Suprapubic skin (tissue), 4 donors: ENCODE measurements at places on chromosomes 4 and X.

- H3K4me3 ChIP-seq, result no peak overlapping the region
- H3K4me1 ChIP-seq, result peaks cover 13% of the 10 kb centered on the region
- no peak for DNase-seq
- H3K27me3 ChIP-seq, result no peaks in the 10 kb centered on the region
- H3K36me3 ChIP-seq, result no peaks in the 10 kb centered on the region
These were observed 51.3 kb downstream of the SMAD1 start for GRCh38 chr4:145533001-145533400.

DNA sequence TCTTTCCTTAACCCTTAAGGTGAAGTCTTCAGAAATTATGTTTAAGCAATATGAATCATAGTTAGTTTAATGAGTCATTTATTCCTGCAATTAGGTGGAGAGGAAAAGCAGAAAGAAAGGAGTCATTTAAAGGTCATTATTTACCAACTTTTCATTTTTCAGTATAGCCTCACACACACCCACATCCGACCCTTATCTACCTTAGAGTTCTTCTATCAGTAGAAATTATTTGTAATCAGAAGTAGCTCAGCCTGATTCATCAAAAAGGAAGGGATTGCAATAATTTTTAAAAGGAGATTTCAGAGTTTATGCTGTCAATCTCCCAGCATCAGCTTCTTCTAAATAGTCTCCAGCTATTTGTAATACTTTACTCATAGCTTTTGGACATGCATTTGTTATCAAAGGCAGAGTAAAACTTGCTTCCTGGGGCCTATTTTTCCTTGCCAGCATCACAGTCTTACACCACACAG lies 5.9 kb downstream of the ANXA10 start:
- H3K4me3 ChIP-seq, result no peak overlapping the region
- H3K27ac ChIP-seq, result no peak overlapping the region
- H3K27me3 ChIP-seq, result no peaks in the 10 kb centered on the region
- no peaks in the 10 kb centered on the region for H3K36me3 ChIP-seq
- H3K4me1 ChIP-seq, result no peaks in the 10 kb centered on the region

GRCh38 chrX:1165535-1166196 lies 46.8 kb downstream of the CRLF2 start:
- no peak overlapping the region for H3K27ac ChIP-seq
- H3K27me3 ChIP-seq, result no peaks in the 10 kb centered on the region
- no peaks in the 10 kb centered on the region for H3K36me3 ChIP-seq
- no peak overlapping the region for H3K4me3 ChIP-seq
- H3K4me1 ChIP-seq, result peaks cover 5% of the 10 kb centered on the region

GRCh38 chrX:119266364-119266995 lies 30.4 kb downstream of the PGRMC1 start:
- H3K27me3 ChIP-seq, result no peaks in the 10 kb centered on the region
- no peak overlapping the region for H3K4me3 ChIP-seq
- no peaks in the 10 kb centered on the region for H3K4me1 ChIP-seq
- no peak overlapping the region for H3K27ac ChIP-seq

DNA sequence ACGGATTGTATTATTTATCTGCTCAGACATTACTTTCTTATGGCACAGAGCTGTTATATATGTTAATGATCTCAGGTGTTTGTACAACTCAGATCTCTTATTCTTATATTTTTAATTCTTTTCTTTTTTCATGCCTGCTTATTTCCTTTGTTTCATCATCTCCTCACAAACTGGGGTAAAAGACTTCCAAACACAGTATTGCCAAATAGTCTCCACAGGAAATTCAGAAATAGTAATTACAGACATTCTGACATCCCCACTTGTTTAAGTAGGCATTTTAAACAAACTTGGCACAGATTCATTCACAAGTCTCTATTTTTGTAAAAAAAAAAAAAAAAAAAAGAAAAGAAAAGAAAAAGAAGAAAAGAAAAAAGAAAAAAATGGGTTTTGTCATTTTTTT lies 129.7 kb upstream of the USP38 start:
- no peaks in the 10 kb centered on the region for H3K27me3 ChIP-seq
- no peaks in the 10 kb centered on the region for H3K36me3 ChIP-seq
- no peak overlapping the region for H3K27ac ChIP-seq
- DNase-seq, result no peak

GRCh38 chrX:7330971-7331746 lies 183.2 kb upstream of the PUDP start:
- H3K36me3 ChIP-seq, result no peaks in the 10 kb centered on the region
- no peak for DNase-seq
- H3K27me3 ChIP-seq, result no peaks in the 10 kb centered on the region
- peak overlapping the region; percentile 29 for H3K27ac ChIP-seq

DNA sequence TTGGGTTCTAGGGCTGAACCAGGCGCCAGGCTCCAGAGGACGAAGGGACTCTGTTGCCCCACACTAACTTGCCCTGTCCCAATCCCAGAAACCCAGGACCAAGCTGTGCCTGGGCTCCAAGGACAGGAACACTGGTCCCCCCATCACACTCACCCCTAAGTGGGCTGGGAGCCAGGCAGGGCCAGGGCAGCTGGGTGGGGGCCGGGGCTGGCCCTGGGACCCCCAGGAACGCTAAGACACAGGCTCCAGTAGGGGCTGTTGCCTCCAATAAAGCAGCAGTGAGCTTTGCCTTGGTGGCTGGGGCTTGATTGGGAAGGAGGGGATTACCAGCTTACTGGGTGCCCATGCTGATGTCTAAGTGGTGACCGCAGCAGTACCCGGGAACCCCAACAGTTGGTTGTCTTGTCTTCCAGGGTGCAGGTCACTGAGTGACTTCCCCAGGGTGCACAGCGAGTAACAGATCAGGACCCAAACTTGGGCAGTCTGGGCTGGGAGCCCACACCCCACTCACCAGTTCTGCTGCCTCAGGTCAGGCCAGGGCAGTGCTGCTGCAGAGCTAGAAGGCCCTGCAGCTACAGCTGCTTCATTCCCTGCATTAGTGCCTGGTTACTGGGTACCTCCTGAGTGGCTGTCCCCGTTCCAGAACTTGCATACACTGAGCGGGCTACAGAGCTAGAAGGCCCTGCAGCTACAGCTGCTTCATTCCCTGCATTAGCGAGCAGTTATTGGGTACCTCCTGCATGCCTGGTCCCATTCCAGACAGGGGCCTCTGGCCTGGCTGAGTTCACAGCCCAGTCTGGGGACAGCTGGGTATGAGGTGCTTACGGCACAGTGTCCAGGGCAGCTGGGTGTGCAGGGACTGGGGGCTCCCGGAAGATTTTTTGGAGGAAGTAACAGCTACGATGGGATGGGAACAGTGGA lies 9.4 kb upstream of the ADD1 start:
- no peak overlapping the region for H3K4me3 ChIP-seq
- peaks cover 70% of the 10 kb centered on the region for H3K36me3 ChIP-seq
- no peak overlapping the region for H3K27ac ChIP-seq
- H3K27me3 ChIP-seq, result no peaks in the 10 kb centered on the region

GRCh38 chr4:24973747-24974601 lies 56.8 kb downstream of the LGI2 start:
- H3K27ac ChIP-seq, result no peak overlapping the region
- no peak for DNase-seq
- H3K4me3 ChIP-seq, result no peak overlapping the region
- H3K27me3 ChIP-seq, result no peaks in the 10 kb centered on the region

- H3K27me3 ChIP-seq, result no peaks in the 10 kb centered on the region
- peaks cover 18% of the 10 kb centered on the region for H3K4me1 ChIP-seq
- H3K36me3 ChIP-seq, result no peaks in the 10 kb centered on the region
- no peak overlapping the region for H3K27ac ChIP-seq
- peak overlapping the region; percentile 33 for H3K4me3 ChIP-seq
These were observed 23.6 kb upstream of the YTHDC1 start for GRCh38 chr4:68373513-68373912.

GRCh38 chr4:48651914-48652313 lies 128.2 kb downstream of the FRYL start:
- peaks cover 37% of the 10 kb centered on the region for H3K4me1 ChIP-seq
- H3K27me3 ChIP-seq, result no peaks in the 10 kb centered on the region
- no peaks in the 10 kb centered on the region for H3K36me3 ChIP-seq
- no peak for DNase-seq
- no peak overlapping the region for H3K4me3 ChIP-seq

DNA sequence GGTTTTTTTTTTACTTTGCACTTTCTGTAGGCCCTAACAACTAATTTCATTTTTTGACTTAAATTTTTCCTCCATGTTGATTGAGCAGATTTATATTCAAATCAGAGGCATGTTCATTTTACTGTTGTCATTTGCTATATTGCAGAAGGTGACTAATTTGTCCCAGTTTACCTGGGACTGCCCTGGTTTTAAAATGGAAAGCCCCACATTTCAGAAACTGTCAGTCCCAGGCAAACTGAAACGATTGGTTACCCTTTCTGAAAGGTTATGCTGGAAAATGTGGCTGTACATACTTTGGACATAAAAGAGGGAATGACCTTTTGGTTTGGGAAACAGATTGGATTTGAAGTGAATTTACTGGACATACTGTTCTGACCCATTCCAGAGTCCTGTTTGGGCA lies 160.0 kb downstream of the SPCS3 start:
- no peak for DNase-seq
- no peaks in the 10 kb centered on the region for H3K4me1 ChIP-seq
- H3K27ac ChIP-seq, result no peak overlapping the region
- no peak overlapping the region for H3K4me3 ChIP-seq

DNA sequence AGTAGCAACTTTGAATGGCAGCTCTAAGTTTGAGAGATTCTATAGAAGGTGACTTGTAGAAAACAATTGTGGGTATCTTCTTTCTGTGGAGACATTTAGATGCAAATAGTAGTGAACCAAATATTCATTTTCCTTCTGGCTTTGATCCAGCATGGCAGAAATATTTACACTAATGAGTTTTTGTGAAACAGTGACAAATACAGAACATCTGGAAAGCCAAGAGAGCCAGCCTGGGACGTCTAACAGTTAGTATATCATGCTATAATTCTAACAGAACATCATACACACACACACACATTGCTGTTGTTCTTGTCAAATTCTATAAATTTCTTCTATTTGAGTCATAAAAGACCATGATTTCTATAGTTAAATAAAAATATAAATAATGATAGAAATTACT lies 1777.9 kb downstream of the ARAP2 start:
- H3K36me3 ChIP-seq, result no peaks in the 10 kb centered on the region
- no peak overlapping the region for H3K4me3 ChIP-seq
- H3K27me3 ChIP-seq, result no peaks in the 10 kb centered on the region
- H3K4me1 ChIP-seq, result no peaks in the 10 kb centered on the region

- H3K36me3 ChIP-seq, result no peaks in the 10 kb centered on the region
- DNase-seq, result no peak
- H3K27me3 ChIP-seq, result no peaks in the 10 kb centered on the region
- H3K27ac ChIP-seq, result no peak overlapping the region
- H3K4me1 ChIP-seq, result peaks cover 2% of the 10 kb centered on the region
- no peak overlapping the region for H3K4me3 ChIP-seq
These were observed 1295.8 kb upstream of the TENM3 start for GRCh38 chr4:180947425-180947824.

- no peaks in the 10 kb centered on the region for H3K36me3 ChIP-seq
- DNase-seq, result no peak
- H3K27ac ChIP-seq, result no peak overlapping the region
These were observed 292.9 kb downstream of the SPIN4 start for GRCh38 chrX:63058204-63058603.

GRCh38 chr4:4407299-4408131 lies 20.6 kb downstream of the NSG1 start:
- peaks cover 18% of the 10 kb centered on the region for H3K4me1 ChIP-seq
- H3K27ac ChIP-seq, result no peak overlapping the region
- no peak for DNase-seq
- peaks cover 8% of the 10 kb centered on the region for H3K36me3 ChIP-seq
- H3K27me3 ChIP-seq, result peaks cover 8% of the 10 kb centered on the region

- H3K27me3 ChIP-seq, result no peaks in the 10 kb centered on the region
- no peak overlapping the region for H3K4me3 ChIP-seq
- peaks cover 28% of the 10 kb centered on the region for H3K4me1 ChIP-seq
- DNase-seq, result no peak
These were observed 7.9 kb upstream of the PTPN13 start for GRCh38 chr4:86586160-86586572.

- H3K36me3 ChIP-seq, result no peaks in the 10 kb centered on the region
- no peak for DNase-seq
- H3K4me3 ChIP-seq, result no peak overlapping the region
- no peaks in the 10 kb centered on the region for H3K27me3 ChIP-seq
These were observed 56.6 kb upstream of the CCDC149 start for GRCh38 chr4:24969486-24969885.

DNA sequence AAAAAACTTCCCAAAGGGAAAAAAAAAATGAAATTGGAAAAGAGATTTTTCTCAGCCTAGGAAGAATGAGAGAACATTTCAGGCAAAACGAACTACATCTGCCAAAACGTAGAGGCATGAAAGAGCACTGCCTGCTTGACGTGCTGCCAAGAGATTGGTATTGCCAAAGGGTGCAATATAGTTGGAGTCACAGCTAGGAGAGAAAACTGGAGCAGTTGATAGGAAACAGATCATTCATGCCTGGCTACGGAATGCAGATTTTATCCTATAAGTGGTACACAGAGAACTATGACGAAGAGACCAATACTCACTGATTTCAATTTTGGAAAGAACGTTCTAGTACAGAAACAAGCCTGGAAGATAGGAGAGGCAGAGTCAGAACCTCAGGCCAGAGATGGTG lies 68.4 kb upstream of the IQCM start:
- H3K4me1 ChIP-seq, result peaks cover 6% of the 10 kb centered on the region
- H3K4me3 ChIP-seq, result no peak overlapping the region
- no peaks in the 10 kb centered on the region for H3K36me3 ChIP-seq
- no peaks in the 10 kb centered on the region for H3K27me3 ChIP-seq
- DNase-seq, result no peak

DNA sequence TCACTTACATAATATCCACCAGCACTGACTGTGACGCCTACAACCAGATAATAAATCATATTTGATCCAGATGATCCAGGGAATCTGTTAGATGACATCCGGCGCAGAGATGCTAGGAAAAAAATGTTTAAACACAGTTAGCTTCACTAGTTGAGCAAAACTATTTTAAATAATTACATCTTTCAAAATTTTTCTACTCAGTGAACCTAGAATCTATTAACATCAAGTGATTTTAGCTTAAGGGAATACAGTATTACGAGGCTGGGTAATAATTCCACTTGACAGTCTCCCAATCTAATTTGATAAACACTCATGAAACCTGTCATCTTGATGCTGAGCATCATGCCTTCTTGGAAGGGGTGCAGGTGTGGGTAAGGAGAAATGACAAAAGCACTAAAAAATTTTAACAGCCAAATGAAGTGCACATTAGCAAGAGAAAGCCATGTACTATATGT lies 4.7 kb downstream of the MGARP start:
- no peak overlapping the region for H3K27ac ChIP-seq
- H3K4me3 ChIP-seq, result no peak overlapping the region
- peaks cover 18% of the 10 kb centered on the region for H3K27me3 ChIP-seq
- H3K36me3 ChIP-seq, result no peaks in the 10 kb centered on the region

DNA sequence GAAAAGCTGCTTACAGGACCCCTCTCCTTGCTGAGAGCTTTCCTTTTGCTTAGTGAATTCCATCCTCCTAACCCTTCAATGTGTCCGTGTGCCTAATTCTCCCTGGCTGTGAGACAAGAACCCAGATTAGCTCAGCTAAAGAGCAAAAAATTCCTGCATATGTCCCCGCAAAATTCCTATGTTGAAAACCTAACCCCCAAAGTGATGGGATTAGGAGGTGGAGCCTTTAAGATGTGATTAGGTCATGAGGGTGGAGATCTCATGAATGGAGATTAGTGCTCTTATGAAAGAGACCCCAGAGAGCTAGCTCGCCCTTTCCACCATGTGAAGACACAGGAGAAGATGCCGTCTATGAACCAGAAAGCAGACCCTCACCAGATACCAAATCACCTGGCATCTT lies 503.0 kb upstream of the DIAPH2 start:
- H3K27ac ChIP-seq, result no peak overlapping the region
- H3K27me3 ChIP-seq, result no peaks in the 10 kb centered on the region
- no peaks in the 10 kb centered on the region for H3K4me1 ChIP-seq
- no peak for DNase-seq
- H3K4me3 ChIP-seq, result no peak overlapping the region
